ENCODE measurements at places on chromosomes 5 and 9.
A peak's percentile ranks its signal among the peaks of the same experiment; 100 is the strongest.

DNA sequence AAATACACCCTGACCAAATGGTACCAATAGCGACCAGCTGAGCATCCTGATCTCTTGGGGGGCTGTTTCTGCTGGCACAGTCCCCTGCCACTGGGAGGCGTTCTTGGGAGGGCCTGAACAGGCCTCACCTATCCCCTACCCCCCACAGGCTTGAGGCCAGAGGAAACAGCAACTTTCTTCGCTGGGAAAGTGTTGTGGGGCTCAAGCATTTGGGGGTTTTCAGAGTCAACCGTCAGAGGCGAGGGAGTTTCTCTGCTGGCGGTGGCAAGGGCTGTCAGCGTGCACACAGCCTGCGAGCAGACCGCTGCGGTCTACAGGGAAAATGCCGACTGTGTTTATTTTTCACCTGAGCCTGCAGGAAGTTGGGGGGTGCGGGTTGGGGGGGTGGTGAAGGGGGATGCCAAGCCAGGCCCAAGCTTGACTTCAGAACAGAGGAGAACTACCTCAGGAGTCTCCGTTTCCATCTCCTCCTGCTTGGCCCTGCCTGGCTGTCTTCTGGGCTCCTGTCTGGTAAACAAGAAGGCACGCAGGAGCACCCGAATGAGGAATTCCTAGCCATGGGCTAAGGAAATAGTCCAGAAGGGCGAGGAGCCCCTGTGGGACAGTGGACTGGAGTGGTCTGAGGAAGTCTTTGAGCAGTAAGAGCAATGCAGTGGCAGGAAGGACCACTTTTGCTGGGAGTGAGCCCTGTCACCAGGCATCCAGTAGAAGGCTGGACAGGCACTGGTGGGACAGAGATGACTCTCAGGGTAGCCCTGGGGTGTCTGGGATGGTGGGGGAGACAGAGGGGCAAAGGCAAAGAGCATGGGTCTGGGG lies 18.1 kb downstream of the TCF7 start:
- peak; percentile 84 for DNase-seq

DNA sequence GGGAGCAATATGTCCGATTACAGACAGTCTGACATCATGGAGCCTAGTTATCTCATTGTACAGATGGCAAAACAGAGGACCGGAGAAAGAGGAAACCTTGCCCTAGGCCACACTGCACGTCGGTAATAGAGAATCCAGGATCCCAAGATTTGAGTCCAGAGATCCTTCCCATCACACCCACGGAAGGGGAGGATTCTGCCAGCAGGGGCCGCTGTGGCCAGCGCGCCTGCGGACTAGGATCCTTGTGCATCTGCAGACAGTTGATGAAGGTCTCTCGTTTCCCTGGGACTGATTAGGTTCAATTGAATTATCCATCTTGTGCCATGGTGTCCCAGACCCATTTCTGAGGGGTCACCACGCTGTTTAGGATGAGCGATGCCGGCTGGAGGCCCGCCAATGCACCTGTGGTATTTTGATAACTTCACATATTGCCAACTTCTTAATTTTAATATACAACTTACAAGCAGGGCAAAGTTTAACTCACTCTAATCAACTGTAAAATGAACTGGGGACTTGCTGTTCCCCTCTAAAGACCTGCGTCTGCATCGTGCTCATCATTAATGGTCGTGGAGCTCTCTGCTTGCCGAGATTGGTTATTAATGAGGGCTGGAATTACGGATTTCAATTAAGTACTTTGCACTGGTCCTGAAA lies 592.7 kb upstream of the BRINP1 start:
- DNase-seq = peak; percentile 41

- DNase-seq = no peak
These were observed 81.2 kb downstream of the ARSB start for GRCh38 chr5:78903861-78904260.

- DNase-seq = no peak
These were observed 56.8 kb downstream of the PUM3 start for GRCh38 chr9:2787065-2787464.

DNA sequence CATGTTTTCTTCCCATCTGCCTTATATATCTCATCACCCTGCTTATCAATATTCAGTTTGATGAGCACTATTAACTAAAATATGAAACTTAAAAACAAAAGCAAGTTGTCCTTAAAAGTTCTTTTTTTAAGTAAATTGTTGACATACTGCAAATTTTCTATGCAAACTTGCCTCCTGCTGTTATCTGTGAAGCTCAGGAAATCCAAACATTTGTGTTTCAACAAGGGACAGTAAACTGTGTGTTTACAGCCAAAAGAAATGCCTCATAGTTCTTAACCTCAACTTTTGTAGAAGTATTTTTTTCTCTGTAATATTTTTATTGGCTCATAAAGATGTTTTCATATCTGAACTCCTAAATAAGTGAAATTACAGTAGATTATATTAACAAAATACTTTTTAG lies 7.7 kb upstream of the TTC23L start:
- DNase-seq = no peak

- no peak for DNase-seq
These were observed 135.8 kb downstream of the PCSK1 start for GRCh38 chr5:96297290-96297689.

- DNase-seq = no peak
These were observed 84.5 kb upstream of the CER1 start for GRCh38 chr9:14806941-14807520.

GRCh38 chr9:114395334-114395617 lies 7.5 kb upstream of the AKNA start:
- DNase-seq = no peak

DNA sequence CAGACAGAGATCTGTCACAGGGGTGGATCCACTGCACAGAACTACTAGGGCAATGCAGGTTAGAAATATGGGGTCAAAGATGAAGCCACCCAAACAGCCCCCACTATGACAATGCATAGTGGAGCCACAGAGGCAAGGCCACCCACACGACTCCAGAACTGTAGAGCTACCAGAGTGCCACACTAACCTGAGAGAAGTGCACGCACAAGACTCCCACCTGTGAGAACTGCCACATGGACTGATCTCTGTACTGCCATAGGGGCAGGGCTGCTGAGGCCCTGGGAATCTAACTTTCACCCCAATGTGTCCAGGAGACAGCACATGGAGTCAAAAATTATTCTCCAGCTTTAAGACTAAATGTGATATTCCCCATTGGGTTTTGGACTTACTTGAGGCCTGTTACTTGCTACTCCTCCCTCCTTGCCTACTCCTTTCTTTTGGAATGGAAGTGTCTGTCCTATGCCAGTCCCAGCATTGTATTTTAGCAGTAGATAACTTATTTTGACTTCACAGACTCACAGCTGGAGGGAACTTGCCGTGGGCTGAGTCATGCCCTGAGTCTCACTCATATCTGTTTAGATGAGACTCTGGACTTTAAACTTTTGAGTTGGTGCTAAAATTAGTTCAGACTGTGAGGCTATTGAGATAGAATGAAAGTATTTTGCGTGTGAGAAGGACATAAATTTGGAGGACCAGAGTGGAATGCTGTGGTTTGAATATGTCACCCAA lies 853.3 kb downstream of the MAT2B start:
- no peak for DNase-seq

Data from GM13976 (cell line).